ENCODE measurements at places on chromosomes 5 and 9.
A peak's percentile ranks its signal among the peaks of the same experiment; 100 is the strongest.

GRCh38 chr9:22119522-22120158 is 110.5 kb upstream of the CDKN2B start:
- no peak for DNase-seq

DNA sequence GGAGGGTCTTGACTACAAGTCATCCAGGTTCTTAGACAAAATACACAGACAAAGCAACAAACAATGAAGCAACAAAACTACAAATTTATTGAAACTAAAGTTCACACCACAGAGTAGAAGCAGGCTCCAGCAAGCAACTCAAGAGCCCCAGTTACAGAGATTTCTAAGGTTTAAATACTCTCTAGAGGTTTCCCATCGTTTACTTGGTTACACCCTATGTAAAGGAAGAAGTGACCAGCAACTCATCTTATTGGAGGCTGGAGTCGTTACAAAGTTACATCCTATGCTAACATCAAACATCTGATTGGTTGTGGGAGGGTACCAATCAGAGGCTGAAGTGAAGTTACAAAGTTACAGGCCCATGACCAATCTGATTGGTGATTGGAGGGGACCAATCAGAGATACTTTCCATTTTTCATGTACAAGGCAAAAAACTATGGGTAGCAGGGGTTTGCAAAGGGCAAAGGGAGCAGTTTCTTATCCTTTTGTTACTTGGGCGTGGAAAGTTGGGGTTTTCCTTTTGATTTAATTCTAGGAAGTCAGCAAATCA is 2292.6 kb upstream of the C9orf72 start:
- DNase-seq = no peak

DNA sequence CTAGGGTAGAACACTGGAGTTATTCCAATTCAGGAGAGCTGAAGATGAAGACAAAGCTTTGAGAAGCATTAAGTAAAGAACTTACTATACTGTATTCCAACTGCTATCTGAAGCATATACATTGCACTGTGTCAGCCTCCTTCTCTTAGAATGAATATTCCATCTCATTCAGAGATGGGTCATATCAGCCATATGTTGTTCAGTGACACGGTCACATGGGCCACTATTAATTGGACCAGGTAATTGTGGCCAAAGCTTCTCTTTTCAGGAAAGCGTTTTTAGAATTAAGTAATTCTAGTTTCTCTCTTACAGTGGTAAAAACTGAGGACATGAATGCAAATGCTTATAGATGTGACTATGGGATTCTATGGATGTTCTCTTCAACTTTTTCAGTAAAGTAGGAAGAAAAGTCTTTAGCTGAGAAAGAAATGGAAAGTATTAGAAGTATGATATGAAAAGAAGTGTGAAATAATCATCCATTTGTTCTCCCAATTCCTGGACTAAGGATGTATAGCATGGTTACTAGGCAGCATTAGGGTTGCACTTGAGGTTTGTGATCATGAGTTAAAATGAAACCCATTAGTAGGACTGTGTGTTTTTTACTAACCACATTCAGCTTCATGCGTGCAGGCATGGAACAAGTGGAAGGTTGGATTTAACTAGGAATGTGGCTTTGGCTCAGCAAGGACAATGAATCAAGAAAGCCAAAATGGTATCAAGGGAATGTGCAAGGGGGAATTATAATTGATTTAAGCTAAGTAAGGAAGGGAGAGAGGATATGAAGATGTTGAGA is 40.9 kb downstream of the CETN3 start:
- no peak for DNase-seq

GRCh38 chr5:133756756-133757155 is 144.4 kb upstream of the FSTL4 start:
- DNase-seq = no peak

GRCh38 chr9:109254317-109254716 is 66.5 kb downstream of the EPB41L4B start:
- no peak for DNase-seq

GRCh38 chr5:83277953-83278352 is 193.6 kb upstream of the VCAN start:
- DNase-seq = no peak

DNA sequence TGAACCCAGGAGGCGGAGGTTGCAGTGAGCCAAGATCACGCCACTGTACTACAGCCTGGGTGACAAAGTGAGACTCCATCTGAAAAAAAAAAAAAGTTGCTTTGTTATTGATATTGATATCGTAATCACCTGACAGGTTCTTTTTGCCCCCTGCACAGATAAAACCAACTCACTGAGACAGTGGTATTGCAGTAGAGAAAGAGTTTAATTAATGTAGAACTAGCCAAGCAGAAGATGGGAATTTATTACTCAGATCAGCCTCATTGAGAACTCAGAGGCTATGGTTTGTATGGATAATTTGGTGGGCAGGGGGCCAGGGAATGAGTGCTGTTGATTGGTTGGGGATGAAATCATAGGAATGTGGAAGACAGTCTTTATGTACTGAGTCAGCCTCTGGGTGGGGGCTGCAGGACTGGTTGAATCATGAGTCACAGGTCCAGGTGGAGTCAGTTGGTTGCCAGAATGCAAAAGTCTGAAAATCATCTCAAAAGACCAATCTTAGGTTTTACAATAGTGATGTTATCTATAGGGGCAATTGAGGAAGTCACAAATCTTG is 35.8 kb upstream of the MEGF10 start:
- DNase-seq = no peak

DNA sequence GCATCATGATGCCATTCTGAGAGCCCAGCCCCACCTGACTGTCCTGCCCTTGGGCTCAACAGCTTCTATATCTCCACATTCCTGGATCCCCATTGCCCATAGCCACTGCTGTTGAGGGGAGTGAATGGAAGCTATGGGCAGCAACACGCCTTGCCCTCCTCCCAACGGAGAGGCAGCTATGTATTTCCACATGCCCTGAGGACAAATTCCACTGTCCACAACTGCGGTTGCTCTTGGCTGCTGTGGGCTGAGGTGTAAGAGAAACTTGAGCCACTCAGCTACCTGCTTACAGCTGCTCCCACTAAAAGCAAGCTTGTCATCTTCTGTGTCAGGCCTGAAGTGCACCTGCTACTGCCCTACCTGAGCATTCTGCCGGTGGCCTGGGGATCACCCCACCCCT is 222.9 kb downstream of the PSAT1 start:
- DNase-seq = no peak

- DNase-seq = no peak
These were observed 174.5 kb downstream of the DOCK8 start for GRCh38 chr9:389159-389558.

- DNase-seq = no peak
These were observed 221.3 kb upstream of the DAPK1 start for GRCh38 chr9:87276327-87276841.

DNA sequence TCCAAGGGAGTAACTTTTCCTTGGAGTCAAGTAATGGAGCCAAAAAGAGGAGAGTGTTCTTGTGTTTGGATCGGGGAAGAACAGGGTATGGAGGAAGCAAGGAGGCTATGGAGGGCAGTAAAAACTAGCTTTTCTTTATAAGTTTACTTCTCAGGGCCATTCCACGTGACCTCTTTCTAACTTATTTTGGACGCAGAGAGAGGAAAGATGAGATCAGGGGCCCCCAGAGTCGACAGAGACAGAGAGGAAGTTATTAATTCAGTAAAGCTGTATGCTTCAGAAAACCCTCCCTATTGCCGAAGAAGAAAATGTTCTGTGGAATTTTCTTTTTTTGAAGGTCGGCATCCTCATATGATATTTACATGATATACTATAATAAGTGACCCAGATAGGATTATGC is 233.8 kb upstream of the MPDZ start:
- no peak for DNase-seq

DNA sequence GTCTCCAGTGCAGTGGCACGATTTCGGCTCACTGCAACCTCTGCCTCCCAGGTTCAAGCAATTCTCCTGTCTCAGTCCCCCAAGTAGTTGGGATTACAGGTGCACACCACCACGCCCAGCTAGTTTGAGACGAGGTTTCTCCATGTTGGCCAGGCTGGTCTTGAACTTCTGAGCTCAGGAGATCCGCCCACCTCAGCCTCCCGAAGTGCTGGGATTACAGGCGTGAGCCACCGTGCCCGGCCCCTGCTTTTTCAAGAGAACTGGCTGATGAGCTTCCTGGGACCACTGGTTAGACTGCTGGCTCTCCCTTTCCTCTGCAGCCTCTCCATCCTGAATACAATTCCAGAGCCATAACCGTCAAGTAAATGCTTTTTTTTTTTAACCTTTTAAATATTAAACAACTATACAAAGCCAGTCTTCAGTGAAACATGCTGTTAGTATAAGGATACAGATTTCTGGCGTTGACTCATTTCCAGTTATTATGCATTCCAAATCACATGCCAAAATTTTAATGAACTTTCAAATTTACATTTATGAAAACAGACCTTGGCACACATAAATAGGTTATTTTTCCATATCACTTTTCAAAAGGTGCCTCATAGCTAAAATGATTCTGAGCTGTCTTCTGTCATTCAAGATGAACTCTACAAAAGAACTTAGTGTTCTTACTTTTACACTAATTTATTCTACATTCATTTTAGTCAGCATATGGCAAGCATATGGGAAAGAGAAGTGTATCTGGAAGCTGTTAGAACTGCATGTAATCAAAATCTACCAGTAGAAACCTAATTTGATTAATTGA is 116.0 kb downstream of the MLLT3 start:
- DNase-seq = no peak

GRCh38 chr5:35094948-35095347 is 47.2 kb upstream of the AGXT2 start:
- no peak for DNase-seq

DNA sequence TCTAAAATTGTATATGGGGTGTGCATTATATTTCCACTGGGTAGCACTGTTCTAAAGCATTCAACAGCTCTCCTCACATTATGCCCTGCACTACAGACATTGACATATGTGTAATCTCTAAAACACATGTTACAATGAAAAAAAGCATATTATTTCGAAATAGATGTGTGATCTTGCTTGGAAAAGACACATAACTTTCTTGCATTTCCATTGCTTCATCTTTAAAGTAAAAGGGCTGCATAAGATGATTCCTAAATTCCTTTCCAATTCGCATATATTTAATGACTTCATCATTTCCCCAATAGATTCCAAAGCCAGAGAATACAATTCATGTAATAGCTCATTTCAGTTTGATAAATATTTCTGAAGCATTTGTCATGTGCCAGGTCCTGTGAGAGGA is 566.9 kb downstream of the PDE4D start:
- DNase-seq = no peak

- DNase-seq = peak; percentile 38
These were observed 58.1 kb downstream of the DENND1A start for GRCh38 chr9:123871781-123872180.

DNA sequence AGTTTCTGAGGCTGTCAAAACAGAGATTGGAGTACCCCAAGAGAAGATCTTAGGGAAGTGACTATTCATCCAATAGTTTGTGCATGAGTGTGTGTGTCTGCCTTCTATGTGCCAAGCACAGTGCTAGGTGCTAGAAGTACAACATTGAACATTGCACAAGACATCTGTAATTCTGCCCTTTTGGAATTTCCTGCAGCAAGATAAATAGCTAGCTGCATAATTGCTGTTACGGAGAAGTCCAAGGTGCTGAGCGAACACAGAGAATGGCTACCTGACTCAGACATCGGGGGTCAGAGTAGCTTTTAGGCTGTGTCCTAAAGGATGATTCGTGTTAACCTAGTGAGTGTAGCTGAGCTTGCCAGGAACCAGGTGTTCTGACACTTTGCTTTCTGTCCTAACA is 44.8 kb downstream of the PAPPA start:
- DNase-seq = no peak

- DNase-seq = no peak
These were observed 46.6 kb downstream of the MVB12B start for GRCh38 chr9:126373241-126373640.

DNA sequence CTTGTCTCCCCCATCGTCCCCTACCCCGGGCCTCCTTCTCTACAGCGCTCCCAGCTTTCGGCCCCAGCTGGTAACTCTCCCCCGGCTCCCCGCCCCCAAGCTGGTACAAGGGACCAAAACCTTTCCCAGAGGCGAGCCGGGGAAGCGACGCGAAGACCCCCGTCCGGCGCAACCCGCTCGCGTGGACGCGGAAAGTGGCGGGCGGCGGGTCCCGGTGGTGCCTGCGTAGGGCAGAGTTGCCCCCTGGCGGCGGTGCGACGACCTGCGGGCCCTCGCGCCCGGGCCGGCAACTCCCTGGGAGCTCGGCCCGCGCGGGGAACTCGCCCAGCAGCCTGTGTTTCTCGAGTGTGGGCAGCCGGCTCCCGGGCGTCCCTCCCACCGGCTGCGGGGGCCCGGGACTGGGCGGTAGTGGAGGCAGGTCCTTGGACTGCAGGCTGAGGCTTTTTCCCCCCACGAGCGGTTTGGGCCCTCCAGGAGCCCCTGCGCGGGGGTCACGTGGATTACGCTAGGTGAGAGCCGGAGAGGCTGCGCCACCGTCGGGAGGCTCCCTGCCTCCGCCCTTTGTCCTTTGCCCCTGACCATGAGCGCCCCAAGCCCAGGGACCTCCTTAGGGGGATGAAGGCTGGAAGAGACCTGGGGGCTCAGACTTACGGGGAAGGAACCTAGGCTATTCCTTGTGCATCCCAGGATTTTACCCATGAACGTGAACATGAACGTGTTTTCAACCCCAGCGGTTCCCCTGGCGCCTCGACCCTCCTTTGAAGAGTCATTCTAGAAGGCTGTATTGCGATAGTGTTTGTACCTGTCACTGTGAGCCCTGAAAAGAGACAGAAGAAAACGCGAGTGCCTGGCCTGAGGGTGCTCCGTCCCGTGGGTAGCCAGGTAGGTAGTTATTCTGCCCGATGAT is 2.9 kb upstream of the FOXD1 start:
- peak; percentile 23 for DNase-seq

GRCh38 chr5:157265714-157266285 is at the start of gene CYFIP2:
Gene CYFIP2 (plus strand): TSS chr5:157266123. CDS start chr5:157285362, 19,239 bp downstream.
- DNase-seq = no peak

GRCh38 chr5:50846261-50846660 is 179.8 kb downstream of the PARP8 start:
- DNase-seq = no peak

- no peak for DNase-seq
These were observed 5.0 kb upstream of the CXXC5 start for GRCh38 chr5:139642891-139643871.

DNA sequence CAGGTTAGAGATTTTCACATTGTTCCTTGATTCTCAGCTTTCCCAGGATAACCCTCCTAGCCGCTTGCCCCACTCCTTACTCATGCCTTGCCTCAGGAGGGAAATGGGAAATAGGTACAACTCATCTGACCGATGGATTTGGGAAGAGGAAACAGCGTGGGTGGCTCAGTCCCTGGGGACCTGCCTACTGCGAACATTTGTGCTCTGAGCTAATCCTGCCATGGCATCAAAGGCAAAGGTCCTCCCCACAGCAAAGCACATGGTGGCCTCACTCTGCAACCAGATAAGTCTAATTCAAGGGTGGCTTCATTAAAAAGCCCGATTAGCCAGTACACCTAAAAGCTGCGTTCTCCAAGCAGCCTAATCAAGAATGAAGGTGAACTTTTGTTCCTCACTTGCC is 82.4 kb upstream of the ADRA1B start:
- no peak for DNase-seq

DNA sequence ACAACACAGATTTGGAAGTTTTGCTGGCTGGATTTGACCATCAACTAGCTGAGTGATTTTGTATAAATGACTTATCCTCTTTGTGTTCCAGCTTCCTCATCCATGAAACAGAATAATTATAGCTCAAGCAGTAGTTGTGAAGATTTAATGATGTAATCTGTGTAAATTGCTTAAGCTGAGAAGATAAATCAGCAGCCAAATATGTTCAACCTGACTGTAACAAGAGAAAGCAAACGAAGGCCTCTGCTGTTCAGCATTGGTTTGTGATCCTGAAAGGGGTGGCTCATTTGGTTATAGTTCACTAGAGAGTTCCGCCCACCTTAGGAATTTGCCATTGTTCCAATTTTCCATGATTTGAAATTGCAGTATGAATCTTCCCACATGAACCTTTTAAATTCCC is 75.7 kb upstream of the CCDC112 start:
- no peak for DNase-seq

Measured in C1 segment of cervical spinal cord (tissue), 14 donors.